Pons (tissue), 1 donor: ENCODE measurements at places on chromosomes 16 and 17.

- no peak for DNase-seq
These were observed 29.0 kb downstream of the ZFHX3 start for GRCh38 chr16:73018821-73019456.

- no peak for DNase-seq
These were observed 3.8 kb downstream of the IL21R start for GRCh38 chr16:27405546-27406451.

- peak; percentile 27 for DNase-seq
These were observed 20.0 kb downstream of the CCL17 start for GRCh38 chr16:57424583-57424982.

- no peak for DNase-seq
These were observed 66.3 kb upstream of the MRTFB start for GRCh38 chr16:14004729-14005315.
